HEK293T (cell line): ENCODE measurements at places on chromosomes 6 and 20.

GRCh38 chr6:126716032-126716431 lies 376.1 kb downstream of the CENPW start:
- no peak for DNase-seq

DNA sequence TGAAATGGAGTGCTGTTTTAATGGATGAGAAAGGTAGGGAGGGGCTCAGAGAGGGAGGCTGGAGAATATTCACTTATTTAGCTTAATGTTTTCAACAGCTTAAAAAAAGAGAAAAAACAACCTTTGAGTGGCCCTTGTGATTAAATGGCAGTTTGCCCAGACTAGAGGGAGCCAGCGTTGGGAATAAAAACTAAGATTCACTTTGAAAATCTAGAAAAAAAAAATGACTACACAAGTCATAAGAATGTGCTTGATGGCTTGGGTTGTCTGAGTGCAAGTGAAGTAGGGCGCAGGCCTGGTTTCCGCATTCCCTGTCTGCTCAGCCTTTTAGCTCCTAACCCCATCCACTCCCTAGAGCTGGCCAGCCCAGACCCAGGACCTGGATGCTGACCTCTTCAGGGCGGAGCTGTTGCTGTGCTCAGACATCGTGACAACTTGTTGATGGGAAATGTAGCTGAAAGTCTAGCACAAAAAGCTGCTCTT lies 28.9 kb downstream of the UTRN start:
- DNase-seq, result no peak

DNA sequence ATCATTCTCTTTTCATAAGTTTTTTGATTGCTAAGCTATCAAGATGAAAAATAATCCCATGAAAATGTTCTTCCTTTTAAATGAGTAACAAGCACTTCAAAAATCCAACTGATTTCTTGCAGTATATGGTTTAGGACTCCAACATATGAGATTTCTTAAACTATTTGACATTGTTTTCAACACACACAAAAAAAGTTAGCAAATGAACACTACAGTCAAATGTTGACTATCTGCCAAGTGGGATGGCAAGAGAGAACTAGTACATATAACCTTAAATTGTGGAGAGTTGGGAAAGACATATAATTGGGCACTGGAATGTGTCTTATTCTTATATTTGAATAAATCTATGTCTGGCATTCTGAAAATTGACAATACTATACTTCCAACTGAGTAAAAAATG lies 15.6 kb downstream of the COL21A1 start:
- DNase-seq, result no peak

DNA sequence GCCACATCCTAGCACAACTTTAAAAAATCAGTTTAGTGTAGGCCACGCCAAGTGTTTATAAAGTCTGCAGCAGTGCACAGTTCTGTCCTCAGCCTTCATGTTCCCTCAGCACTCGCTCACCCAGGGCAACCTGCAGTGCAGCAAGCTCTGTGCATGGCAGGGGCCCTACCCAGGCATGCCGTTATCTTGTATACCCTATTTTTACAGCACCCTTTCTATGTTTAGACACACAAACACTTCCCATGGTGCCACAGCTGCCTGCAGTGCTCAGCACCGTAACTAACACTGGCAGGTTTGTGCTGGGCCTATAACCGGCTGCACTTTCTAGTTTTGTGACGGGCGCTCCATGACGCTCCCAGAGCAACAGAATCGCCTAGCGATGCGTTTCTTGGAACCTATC lies 43.8 kb downstream of the ZBTB46 start:
- no peak for DNase-seq

GRCh38 chr6:75893058-75893775 lies 144.2 kb downstream of the MYO6 start:
- DNase-seq, result peak; percentile 42

- DNase-seq, result no peak
These were observed 213.0 kb upstream of the LAMP5 start for GRCh38 chr20:9301129-9302090.

DNA sequence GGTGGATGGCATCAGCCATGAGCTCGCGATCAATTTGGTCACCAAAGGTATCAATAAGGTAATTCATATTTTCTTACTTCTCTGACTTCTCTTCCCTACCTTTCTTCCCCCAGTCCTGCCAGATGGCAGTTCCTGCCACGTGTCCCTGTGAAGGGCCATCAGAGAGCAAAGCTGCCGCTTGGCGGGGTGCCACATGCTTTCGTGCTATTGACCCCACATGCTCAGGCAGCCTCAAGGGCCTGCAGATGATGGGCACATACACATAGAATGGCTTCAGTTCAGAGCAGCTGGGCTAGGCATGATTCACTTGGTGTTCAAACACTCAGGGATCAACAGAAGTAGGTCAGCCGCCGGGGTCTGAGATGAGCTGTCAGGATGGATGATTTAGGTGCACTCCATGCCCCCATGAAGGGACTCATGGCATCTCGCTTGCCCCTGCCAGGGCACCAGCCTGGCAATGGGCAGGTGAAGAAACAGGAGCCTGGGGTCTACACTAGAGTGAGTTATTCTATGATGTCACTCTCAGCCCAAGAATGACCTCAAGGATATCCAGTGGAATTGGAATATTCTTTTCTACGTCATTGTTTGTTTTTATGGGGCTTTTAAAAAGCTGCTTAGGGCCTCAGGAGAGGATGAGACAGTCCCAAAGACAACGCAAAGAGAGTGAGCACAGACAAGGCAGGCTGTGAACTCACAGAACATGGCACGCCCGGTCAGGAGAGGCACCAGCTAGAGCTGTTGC lies 25.5 kb downstream of the BANF2 start:
- DNase-seq, result no peak

DNA sequence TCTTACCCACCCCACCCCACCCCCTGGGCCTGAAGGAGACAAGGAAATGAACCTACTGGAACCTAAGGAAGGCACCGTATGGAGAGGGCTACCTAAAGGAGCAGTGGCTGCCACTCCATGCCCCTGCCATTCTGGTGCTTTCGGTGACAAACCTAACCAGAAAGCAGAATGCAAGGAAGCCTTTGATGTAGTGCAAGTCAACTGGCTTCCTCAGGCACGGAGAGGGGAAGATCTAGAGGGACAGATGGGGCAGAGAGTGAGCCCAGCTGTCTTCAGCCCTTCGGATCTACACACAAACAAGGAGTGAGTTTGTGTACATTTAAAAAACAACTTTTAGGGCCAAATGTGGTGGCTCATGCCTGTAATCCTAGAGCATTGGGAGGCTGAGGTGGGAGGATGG lies 39.5 kb downstream of the PPP1R16B start:
- DNase-seq, result no peak

DNA sequence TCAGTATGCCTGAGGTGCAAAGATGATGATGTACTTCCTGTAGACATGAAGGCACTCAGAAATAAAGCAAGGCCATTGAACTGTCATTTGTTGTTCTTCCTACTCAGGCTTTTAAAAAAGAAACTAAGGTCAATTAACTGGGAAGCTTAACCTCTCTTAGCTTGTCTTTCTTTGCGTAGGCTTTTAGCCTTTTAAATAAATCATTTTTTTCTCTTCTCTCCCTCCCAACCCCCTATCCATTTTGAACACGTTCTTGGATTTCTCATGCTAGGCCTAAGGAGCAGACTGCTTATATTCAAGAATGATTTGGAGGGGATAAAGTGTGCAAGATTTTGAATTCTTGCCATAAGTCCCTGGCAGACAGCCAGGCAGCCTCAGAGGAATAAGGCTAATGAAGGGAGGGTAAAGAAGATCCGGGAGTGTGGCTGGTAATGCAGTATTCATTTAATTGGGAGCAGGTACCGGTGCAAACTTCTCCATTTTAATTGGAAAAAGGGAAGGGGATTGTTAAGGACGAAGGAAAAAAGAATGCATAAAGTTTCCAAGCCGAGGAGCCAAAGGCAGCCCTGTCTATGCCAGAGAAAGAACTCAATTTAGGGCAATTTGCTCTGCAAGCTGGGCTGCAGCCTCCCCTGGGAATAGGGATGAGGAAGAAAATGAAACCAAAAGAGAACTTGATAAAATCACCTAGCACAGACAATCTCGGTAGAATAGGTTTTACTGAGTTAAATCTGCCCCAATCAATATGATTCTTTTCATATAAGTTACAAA lies 343.8 kb upstream of the MMS22L start:
- DNase-seq, result peak; percentile 13

DNA sequence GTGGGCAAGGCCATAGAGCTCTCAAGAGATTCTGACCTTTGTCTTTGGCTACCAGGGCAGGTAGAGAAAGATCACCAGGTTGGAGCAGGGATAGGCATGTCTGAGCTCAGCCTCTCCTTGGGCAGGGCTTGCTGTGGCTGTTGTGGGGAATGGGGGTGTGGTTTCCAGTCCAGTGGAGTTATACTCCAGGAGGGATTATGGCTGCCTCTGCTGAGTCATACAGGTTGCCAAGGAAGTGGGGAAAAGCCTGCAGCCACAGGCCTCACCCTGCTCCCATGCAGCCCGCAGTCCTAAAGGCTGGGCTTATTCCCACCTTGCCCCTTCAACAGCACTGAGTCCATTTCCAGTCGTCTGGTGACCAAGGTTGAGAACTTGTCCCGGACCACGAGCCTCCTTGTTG lies 21.9 kb downstream of the MEP1A start:
- no peak for DNase-seq

- no peak for DNase-seq
These were observed 5.6 kb upstream of the CCDC170 start for GRCh38 chr6:151488226-151488625.

DNA sequence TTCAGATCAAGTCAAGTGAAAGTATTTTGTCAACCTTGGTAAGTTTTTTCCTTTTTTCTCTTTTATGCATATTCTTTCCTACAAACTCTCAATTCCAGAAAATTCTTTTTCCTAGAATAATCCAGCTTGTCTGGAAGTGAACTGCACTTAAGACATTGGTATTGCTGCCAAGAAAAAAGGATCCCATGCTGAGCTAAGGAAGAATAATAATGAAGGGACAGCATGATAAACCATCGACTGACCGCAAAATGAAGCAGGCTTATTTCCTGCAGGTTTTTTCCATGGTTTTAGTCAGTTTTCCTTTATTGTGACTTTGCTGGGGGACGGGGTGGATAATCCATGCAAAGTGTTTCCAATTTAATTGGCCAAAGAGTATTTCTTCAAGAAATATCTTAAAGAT lies 857.6 kb upstream of the SLC35B3 start:
- DNase-seq, result no peak

GRCh38 chr20:9093218-9093957 lies 24.5 kb downstream of the PLCB4 start:
- DNase-seq, result peak; percentile 9

GRCh38 chr6:129105793-129106192 lies 222.9 kb downstream of the LAMA2 start:
- no peak for DNase-seq

GRCh38 chr6:74756923-74757322 lies 448.9 kb downstream of the COL12A1 start:
- no peak for DNase-seq
